Hematopoietic multipotent progenitor cell treated with erythropoietin and hydrocortisone succinate and interleukin-3 and kit ligand, for 17 days (in vitro differentiated cells): ENCODE measurements at places on chromosomes 16 and 17.

DNA sequence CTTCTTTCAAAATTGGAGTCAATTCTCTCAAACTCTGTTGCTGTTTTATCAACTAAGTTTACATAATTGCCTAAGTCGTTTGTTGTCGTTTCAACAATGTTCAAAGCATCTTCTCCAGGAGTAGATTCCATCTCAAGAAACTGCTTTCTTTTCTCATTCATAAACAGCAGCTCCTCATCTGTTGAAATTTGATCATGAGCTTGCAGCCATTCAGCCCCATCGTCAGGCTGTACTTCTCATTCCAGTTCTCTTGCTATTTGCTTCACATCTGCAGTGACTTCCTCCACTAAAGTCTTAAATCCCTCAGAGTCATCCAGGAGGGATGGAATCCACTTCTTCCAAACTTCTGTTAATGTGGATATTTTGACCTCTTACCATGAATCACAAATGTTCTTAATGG is 230.6 kb downstream of the IRF8 start:
- no peak for DNase-seq

DNA sequence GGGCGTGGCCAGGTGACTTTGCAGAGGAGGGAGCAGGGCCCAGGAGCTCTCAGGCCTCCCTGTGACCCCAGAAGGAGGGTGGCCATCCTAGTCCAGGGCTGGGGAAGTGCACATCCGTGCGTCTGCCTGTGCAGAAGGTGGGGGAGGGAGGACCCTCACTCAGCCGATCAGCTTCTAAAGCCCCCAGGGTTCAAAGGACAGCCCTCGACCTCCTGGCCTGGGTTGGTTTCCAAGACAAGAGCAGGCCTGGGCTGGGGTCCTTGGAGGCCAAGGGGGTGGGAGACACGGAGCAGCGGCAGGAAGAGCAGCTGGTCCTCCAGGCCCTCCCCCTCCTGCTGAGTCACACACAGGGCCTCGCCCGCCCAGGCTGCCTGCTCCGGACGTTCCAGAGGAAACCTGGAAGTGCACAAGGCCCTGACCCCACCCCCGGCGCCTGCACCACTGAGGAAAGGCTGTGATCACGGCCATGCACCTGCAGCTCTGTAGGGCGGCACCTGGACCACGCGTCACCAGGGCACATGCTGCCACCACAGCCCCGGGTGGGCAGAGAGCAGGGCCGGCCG is 67.1 kb upstream of the ZNF469 start:
- DNase-seq = no peak

GRCh38 chr17:74749279-74750038 is 1.0 kb downstream of the NHERF1 start:
- no peak for DNase-seq

DNA sequence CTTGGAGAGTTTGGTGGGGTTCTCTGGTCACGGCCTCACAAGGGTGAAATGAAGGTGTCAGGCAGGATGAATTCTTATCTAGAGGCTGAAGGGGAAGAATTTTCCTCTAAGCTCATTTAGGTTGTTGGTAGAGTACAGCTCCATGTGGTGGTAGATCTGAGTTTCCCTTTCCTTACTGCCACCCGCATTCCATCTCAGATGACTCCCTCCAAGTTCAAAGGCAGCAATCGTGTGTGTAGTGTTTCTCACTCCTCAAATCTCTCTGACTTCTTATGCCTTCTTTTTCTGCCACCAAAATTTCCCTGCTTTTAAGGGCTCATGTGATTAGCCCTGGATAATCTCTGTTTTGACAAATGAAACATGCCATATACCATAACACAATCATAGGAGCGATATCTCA is 135.5 kb upstream of the MYOCD start:
- no peak for DNase-seq

- DNase-seq = no peak
These were observed 114.9 kb upstream of the TOM1L1 start for GRCh38 chr17:54785643-54786268.

- DNase-seq = no peak
These were observed 82.8 kb downstream of the PLCG2 start for GRCh38 chr16:81861915-81862314.

DNA sequence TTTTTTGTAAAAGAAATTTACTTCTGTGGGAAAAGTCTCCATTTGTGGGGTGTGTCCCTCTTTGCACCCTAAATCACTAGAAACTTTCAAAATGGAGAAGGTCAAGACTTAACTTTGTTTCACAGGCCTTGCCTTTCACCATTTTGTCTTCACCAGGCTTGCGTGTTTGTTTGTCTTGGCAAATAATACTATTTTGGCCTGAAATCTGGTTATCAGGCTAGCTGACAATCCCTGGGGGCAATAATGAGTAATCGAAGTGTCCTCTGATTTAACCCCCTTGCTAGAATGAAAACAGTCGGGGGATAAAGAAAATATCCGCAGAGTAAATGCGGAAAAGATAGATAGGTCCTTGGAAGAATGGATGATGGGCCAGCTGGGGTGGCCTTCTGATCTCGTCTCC is 34.5 kb downstream of the SLC39A11 start:
- no peak for DNase-seq

GRCh38 chr16:59249011-59249410 is 514.9 kb upstream of the GOT2 start:
- no peak for DNase-seq

DNA sequence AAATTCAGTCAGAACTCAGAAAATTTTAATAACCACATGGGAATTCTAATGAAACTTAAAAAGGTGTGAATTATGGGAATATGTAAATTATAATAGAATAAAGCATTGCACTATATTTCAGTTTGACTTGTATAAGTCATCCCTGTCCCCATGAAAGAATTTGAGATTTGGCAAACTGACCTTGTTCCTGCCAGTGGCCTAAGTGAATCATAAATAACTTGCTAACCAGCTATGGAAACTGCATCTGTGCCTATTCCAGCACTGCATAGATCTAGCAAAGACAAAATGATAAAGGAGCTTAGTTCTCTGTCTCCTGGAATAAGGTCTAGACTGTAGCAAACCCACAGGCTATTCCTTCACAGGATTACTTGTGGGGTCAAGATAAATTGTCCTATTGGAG is 106.8 kb upstream of the NOG start:
- no peak for DNase-seq

GRCh38 chr17:45705123-45706009 is 78.8 kb upstream of the CRHR1 start:
- DNase-seq = no peak

DNA sequence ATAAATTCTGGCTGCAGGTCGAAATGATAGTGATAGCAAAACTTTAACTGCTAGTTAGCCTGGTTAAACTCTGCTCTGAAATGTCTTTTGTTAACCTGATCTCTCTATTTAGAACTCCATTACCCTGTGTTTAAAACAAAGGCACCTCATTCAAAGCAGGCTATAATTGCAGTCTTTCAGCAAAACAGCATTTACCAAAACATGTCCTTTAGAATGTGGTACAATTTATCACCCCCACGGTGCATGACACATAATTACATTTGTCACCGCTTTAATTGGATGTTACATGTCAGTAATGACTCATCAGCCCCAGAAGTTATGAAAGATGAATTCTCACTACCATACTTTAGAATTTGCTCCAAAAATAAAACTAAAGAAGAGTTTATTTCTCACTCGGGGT is 295.4 kb downstream of the TOX3 start:
- DNase-seq = no peak

DNA sequence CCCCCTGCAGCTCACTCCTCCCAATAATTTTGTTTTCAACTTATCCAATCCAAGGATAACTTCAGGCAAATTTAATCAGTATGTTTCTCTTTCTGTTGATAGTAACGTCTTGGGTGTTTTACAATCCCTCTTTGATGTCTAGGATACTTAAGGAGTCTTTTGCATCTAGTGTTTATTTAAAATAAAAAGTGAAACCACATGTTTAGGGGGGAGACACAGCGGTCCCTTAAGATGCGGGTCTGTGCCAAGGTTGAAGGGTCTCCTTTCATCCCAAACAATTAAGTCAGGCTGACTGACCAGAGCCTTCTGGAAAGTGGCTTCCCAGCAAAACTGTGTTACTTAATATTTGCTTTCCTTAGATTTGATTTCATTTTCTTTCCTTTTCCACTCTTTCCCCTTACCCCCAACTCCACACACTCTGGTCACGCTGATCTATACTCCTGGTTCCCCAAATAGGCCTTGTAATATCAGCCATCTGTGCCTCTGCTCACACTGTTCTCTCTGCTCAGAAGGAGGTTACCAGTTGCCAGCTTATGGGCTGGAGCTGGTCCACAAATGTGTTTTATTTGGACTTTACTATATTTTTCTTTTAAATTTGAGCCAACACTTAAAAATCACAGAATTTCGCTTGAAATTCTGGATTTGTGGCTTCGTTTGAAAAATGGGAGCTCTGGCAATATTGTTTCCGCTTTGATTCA is 11.2 kb downstream of the ANKS4B start:
- DNase-seq = no peak

GRCh38 chr16:7791028-7791590 is 458.5 kb downstream of the RBFOX1 start:
- DNase-seq = no peak

DNA sequence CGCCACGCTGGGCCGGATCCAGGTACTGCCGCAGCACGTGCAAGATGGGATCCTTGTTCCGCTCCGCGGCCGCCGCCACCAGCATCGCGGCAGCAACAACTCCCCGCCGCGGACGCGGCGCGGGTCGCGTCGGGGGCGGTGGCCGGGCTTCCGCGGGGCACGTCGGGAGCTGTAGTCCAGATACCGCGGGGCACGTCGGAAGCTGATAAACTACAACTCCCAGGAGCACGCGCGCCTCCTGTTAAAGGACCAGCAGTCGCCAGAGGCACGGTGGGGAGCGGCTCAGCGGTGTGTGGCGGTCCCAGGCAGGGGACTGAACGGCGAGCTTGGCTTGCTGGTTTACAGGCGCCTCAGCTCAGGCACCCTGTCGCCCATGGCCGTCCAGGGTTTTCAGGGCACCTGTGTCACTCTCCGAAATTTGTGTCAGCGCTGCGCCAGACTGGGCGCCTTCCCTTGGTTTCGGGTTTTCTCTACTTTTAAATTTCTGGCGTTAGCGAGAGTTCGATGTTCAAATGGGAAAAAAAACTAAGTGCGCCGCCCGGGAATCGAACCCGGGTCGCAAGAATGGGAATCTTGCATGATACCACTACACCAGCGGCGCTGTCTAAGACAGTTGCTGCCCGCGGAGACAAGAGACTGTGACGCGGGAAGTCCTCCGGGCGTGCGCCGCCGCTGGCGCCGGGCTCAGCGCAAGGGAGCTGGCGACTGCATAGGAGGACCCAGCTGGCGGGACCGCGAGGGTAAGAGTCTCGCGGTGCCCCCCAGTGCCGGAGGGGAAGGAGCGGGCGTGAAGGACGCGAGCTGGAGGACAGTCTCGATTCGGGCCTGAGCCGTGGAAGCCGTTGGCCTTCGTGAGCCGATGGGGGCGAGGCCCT is at the start of gene METTL26:
METTL26 (minus strand) TSS at position 100 of the 875 bp plus-strand sequence; CDS start at position 85, 15 bp downstream.
- peak; percentile 94 for DNase-seq

DNA sequence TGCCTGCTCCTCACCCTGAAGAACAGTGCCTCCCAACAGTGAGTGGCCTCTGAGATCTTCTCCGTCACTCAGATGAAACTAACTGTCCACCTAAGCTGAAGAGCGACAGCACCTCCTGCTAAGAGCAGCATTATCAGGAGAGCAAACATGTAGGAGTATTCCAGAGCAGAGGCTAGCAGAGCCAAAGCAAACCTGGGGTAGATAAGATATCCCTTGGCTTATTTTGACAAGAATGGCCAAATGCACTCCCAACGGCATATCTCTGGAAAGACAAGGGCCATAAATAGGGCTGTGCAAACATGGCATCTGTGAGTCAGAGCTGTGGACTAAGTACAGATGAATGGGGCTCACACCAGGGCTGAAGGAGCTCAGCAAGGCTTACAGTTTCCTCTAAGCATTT is 96.3 kb downstream of the NDEL1 start:
- no peak for DNase-seq

- DNase-seq = no peak
These were observed 6.6 kb upstream of the PMP22 start for GRCh38 chr17:15271741-15272140.

DNA sequence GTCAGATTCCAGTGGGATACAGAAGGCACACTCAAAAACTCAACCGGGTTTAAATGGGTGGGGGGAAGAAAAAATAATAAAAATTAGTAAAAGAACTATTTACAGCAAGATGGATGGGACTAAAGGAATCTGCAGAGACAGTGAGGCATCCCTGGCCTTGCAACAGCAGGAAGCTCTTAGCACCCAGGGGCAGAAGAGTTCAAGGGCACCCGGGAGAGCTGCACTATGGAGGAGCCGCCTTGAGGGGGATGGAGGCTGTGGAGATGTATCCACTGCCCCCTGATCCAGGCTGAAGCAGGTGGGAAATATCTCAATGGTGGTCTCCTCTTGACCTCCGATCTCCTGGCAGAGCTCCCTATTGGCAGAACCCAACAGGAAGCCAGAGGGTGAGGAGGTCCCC is 69.4 kb upstream of the NFAT5 start:
- no peak for DNase-seq

GRCh38 chr16:69112285-69113129 is 7.1 kb downstream of the HAS3 start:
- DNase-seq = peak; percentile 41

- DNase-seq = no peak
These were observed 21.0 kb downstream of the KSR1 start for GRCh38 chr17:27477050-27477888.

DNA sequence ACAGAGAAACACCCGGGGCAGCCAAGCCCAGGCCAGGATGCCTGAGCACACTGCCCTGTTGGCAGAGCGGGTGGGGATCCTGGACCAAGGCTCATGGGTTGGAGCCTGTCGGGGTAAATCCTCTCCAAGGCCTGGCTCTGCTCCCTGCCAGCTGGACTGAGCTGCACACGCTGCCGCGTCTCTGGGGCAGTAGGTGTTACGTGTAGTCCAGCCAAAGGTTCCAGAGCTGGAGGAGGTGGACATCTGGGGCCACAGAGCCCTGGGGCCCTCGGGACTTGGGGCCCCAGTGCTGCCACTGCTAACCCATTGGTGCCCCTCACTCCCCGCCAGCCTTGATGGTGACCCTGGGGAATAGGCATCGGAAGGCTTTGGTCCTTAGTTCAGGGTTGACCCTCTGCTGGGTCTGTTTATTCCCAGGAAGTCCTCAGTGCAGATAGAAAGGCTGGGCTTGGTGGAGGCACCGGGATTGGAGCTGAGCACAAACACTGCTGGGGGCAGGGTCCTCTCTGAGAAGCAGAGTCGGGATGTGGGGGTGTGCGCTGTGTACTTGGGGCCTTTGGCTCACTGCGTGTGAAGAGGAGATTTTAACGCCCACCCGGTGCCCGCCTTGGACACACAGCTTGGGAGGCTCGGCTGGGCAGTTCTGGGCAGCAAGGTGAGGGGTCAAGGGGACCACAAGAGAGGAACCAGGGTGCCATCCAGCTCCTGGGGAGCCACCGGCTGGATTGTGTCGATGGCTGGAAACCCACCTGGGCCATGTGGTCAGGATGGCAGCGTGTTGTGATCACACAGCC is 16.3 kb upstream of the CBX4 start:
- no peak for DNase-seq
